ENCODE measurements at places on chromosomes 5 and 9.

DNA sequence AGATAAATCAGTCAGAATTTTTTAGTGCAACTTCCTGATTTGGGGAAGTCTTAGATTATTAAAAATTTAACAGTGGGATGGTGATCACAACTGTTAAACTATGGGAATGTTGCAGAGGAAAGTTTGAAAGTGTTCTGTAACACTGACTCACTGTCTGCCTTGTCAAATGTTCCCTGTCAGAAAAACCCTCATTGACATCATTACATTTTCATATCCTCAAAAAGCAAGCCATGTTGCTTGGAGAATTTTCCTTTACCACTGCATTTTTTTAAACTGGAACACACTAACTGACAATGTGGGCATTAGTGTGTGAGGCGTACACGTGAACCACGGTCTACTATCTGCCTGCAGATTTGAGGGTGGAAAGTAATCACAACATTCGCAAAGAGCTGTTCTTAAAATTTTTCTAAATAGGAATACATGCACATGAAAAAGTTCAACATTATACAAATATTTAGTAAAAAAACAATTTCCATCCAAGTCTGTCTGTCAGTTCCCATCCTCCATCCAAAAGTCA is 28.6 kb upstream of the IL7R start:
- no peak for DNase-seq

DNA sequence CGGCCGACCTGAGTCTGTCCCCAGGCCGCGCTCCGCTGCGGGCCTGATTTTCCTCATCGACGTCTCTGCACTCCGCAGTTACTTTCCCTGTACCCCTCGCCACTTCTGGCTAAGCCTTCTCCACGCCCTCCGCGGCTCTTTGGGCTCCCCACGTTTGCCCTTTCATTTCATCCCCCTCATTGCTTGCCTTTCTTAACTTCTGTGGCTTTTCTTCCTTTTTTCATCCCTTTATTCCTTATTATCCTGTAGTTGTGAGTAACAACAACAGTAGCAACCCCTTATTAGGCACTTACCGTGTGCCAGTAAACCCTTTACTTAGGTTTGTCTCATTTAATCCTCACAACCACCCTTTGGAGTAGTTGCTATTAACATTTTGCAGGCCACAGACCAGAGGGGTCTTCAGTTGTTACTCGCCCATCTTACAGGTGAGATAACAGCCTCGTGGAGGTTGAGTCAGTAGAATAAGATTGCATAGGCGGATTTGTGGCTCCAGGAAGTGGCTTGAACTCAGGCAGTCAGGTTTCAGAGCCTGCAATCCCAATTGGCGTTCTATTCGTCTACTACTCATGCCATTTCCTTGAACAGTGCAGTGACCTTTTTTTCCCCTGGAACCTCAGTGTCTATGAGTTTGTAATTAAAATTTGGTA is 724 bp downstream of the TCERG1 start:
- no peak for DNase-seq

DNA sequence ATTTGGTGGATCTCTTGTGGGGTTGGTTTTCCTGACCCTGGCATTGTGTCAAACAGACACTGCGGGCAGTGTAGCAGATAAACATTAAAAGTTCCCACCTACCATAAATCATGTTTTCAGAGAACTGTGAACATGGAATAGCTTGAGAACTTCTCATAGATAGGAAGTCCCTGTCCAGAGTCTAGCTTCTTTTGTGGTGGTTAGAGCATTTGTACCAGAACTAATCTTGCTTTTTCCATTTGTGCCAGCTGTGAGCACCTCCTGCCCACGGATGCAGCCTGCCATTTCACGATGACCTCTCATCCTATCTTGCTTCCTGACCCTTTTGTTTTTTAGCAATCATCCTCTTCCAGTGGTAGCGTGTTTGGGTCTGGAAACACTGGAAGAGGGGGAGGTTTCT is 61.4 kb downstream of the FAM78A start:
- DNase-seq = no peak

DNA sequence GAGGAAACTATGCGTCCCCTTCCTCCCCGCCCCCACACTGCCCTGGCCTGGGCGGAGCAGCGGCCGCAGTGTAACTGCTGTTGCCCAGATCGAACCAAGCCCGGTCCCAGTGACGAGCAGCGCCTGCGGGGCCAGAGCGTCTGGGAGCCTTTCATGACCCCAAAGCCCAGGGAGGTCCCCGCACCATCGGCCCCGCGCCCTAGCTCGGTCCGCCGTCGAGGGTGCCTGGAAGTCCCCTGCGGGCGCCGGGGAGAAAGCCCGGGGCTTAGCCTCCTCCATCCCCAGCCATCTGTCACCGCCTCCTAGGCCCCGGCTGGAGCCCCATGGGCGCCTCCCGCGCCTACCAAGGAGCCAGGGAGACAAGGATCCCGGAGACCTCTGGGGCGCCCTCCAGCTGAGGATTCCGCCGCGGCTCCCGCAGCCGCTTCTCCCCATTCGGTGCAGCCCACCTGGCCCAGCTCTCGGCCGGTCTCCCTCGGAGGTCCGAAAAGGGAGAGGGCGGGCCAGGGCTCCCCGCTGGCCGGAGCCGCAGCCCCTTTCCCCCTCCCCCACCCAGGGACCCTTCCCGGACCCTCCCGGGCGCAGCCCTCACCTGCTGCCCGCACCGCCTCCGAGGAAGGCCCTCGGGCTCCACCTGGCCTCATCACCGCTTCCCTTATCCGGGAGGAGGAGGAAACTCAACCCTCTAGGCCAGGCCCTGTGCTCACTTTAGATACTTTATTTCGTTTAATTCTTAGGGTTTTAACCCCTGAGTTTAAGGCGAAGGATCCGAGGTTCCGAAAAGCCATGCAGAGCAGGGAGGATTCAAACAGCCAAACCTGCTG is 45.6 kb downstream of the APTX start:
- DNase-seq = no peak

DNA sequence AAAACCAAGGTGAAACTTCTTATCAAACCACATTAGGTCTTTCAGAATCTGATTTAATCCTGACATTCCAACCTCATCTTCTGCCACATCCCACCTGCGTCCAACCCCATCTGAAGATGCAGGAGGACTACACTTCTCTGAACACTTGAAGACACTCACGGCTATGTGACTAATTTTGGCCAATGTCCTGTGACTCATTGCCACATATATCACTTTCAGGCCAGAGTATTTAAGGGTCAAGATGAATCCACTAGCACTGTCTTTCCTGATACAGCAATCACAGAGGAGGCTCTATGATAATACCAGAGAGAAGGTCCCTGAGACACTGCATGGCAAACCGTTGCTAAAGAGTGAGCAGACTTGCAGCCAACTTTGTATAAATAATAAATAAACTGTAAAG is 323.4 kb downstream of the NR2F1-AS1 start:
- DNase-seq = no peak

- no peak for DNase-seq
These were observed 34.8 kb upstream of the TMEM250 start for GRCh38 chr9:136153381-136154065.

DNA sequence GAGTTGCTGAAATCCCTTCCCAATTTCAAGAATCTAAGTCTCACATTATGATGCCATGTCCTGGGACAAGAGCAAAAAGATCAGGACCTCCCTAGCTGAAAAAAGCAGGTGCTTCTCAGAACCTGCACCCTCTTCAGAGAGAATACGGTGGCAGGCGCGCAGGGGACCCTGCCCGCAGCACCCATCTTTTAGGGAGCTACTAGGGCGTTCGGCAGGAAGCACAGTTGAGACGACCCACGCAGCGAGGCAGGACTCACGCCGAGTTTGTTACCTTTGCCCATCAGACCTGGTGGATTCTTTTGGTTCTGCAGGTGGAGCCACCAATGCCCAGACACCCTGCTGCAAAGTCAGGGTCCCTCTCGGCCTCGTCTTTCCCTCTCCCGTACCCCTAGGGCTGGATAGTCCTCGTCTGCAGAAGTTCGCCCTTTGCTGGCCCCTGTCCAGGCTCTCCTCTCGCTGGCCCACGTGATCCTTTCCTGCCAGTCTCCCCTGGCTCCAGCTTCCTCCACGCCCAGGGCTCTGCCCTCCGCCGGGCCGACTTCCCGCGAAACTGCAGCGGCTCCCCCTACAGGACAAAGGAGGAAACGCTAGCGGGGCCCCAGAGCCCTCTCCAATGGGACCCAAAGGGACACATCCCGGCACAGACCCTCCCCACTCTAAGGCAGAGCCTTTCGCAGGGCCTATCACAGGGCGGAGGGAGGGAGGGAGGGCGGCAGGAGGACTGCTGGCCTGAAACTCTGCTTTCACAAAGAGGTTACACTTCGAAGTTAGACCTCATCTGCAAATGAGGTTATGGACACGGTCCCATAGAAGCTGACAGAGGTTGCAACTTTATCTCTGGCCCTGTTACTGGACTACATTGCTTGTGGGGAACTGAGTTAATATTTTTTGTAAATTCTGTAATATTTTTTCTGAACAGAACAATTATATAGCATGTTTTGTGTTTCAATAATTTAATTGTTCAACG is 28.8 kb downstream of the TMEM174 start:
- DNase-seq = peak; percentile 61

GRCh38 chr5:7884491-7885267 is 15.7 kb downstream of the MTRR start:
- DNase-seq = no peak

DNA sequence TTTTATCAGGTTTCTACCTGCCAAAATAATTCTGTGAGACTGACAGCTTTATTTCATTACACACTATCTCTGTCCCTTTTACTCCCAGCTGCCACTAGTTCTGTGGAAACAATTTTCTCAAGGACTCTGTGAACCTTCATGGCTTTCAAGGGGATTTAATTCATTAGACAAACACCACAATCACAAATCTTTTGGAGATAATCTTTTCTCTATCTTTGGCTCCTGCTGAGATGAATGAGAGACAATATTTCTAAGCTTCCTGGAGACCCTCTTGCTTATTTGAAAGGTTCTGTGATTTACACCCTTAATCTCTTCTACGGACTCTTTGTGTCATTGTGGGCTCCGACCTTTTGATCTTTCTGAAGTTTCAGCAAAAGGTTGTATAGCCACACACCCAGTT is 222.6 kb downstream of the PRDM9 start:
- no peak for DNase-seq

DNA sequence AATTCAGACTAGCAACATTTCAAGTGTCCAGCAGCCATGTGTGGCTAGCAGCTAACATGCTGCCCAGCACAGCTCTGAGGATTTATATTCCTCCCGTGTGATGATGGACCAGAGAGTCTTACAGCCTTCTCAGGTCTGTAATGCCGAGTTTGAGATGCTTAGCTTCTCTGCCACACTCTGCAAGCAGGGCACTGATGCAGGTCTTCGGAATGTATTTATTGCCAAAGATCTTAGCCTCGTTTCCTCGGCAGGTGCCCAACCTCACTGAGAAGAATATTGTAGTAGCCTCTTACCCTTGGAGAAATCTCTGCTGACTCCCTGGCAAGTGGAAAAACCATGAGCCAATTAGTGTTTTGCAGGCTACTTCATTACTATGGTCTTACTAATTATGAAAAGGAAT is 3.7 kb upstream of the RAI14 start:
- DNase-seq = no peak

- DNase-seq = no peak
These were observed 75.4 kb upstream of the ADAMTS19 start for GRCh38 chr5:129384736-129385135.

- DNase-seq = no peak
These were observed 110.0 kb downstream of the SLC28A3 start for GRCh38 chr9:84230355-84231145.

DNA sequence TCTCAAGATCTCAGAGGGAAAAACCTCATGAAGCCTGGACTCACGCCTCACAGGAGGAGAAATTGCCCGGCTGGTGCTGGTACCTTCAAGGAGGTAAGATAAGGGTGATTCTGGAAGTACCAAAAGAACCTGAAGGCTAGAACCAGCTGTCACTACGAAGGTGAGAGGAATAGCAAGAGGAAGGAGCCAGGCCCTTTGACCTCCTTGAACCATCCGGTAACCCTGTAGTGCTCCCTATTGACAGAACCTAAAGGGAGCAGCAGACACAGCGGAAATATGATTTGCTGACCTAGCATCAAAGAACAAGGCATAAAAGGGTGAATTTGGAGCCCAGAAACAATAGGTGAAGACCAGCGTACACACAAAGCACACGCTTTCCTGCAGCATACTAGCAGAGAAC is 92.2 kb downstream of the DOCK8 start:
- peak; percentile 71 for DNase-seq

DNA sequence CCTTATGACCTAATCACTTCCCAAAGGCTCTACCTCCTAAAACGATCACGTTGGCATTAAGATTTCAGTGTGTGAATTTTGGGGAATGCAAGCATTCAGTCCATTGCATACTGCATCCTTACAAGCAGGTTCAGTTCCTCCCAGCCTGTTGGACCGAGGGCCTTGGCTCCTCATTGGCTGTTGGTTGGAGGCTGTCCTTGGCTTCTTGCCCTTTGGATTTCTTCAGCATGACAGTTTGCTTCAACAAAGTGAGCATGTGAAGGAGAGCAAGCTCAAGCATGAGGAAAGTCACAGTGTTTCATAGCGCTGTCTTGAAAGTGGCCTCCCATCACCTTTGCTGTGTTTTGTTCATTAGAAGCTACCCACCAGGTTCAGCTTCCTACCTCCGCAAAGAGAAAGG is 109.5 kb downstream of the GADD45G start:
- no peak for DNase-seq

DNA sequence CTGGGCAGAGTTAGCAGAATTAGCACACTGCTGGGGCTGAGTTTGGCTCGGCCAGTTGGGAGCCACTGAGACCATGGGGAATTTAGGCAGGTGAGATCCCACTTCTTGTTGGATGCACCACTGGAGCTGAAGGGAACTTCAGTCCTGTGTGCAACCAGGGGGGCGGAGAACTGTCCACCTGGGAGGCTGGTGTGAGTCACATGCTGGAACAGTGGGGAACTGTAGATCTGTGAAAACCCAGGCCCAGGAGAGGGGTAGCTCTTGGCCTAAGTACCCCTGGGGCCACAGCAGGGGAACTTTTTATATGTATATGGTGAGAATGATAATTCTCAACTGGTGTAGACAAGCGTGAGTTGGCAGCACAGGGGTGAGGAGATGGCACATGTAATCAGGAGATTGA is 237.5 kb upstream of the KIF2A start:
- no peak for DNase-seq

DNA sequence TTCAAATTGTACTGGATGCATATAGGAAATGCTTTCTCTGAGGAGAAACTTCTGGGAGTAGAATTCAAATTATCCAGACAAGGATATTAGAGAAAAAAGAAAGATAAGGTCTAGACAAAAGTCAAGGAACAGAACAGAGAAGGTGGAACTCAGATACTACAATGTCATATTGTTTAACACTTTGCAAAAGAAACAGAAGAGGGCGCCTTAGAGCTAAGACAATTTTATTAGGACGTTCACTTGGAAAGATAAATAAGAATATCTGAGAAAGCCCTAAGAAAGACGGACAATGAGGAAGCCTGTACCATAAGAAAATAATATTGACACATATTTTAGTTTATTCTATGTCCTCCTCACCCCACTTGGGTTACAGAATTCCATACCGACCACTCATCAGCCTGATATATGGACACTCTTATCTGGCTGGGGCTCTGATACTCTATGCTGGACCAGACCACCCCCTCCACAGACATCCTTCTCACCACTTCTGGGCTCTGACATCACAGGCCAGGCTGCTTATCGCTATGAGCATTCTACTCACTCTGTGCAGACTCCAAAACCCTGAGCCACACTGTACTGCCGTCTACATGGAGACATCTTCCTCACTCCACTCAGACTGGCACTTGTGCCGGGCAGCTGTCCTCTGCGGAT is 9.1 kb upstream of the AK3 start:
- DNase-seq = no peak

GRCh38 chr5:130529511-130530485 is 625.5 kb downstream of the CHSY3 start:
- no peak for DNase-seq
